ENCODE measurements at places on chromosomes 2 and 18. TPM values are rescaled to one million over a fixed set of nuclear protein-coding genes. Genes with fewer than 3 reads are reported as not detected.

DNA sequence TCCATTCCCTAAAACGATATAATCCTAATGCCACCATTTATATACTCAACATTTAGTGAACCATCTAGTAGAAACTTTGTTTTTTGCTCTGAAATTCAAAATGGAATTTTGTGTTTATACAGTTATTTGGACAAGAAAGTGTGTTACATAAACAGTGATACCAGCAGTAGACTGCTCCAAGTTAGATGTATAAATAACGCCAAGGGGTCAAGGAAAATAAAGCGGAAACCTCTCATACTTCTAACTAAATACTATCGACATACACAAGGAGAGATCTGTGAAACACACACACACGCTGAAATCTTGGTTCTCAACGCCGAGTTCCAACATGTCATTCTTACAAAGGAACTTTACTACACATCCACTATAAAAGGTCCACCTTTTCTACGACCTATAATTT lies 1.2 kb downstream of the TXNL1 start:
- H3K27ac ChIP-seq: peak overlapping the region; percentile 91
- H3K4me1 ChIP-seq: peaks cover 3% of the 10 kb centered on the region
- DNase-seq: peak; percentile 27
- no peaks in the 10 kb centered on the region for H3K36me3 ChIP-seq
- no peaks in the 10 kb centered on the region for H3K27me3 ChIP-seq
- H3K4me3 ChIP-seq: peak overlapping the region; percentile 94

The HOXD3 gene
- not detected for total RNA-seq

DNA sequence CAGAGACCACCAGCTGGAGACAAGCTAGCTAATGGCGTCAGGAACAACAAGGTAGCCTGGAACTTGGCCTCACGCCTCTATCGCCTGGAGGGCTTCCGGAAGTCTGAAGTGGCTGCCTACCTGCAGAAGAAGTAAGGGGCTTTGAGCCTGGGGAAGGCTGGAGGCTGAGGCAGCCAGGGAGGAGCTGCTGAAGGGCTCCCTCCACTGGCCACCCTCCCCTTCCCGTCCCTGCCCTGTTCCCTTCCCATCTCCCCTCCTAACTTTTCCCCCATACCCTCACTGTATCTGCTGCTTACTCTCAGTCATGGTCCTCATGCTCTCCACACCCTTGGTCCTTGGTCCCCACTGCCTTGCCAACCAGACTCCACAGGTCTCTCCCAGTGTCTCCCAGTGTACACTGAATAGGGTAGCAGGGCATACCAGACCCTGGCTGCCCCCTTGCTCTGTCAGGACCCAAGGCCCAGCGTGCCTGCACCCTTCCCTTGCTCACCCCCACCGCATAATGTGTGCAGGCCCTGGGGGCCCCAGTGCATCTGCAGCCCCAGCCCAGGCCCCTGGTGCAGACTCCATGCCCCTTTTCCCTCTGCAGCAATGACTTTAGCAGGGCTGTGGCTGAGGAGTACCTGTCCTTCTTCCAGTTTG lies 18.8 kb downstream of the PSD4 start:
- no peak for DNase-seq
- peaks cover 25% of the 10 kb centered on the region for H3K27me3 ChIP-seq
- H3K36me3 ChIP-seq: no peaks in the 10 kb centered on the region
- no peak overlapping the region for H3K27ac ChIP-seq
- H3K4me3 ChIP-seq: no peak overlapping the region

GRCh38 chr2:104741860-104742259 lies 112.1 kb upstream of the POU3F3 start:
- no peaks in the 10 kb centered on the region for H3K4me1 ChIP-seq
- no peak for DNase-seq
- no peak overlapping the region for H3K4me3 ChIP-seq
- H3K27me3 ChIP-seq: no peaks in the 10 kb centered on the region
- H3K27ac ChIP-seq: no peak overlapping the region

GRCh38 chr2:231642631-231643494 lies 50.2 kb downstream of the TEX44 start:
- DNase-seq: peak; percentile 94
- H3K36me3 ChIP-seq: no peaks in the 10 kb centered on the region
- H3K27me3 ChIP-seq: no peaks in the 10 kb centered on the region

GRCh38 chr2:131005216-131005935 lies 87.9 kb downstream of the FAM168B start:
- H3K4me3 ChIP-seq: no peak overlapping the region
- no peak for DNase-seq
- no peaks in the 10 kb centered on the region for H3K36me3 ChIP-seq
- H3K4me1 ChIP-seq: no peaks in the 10 kb centered on the region

DNA sequence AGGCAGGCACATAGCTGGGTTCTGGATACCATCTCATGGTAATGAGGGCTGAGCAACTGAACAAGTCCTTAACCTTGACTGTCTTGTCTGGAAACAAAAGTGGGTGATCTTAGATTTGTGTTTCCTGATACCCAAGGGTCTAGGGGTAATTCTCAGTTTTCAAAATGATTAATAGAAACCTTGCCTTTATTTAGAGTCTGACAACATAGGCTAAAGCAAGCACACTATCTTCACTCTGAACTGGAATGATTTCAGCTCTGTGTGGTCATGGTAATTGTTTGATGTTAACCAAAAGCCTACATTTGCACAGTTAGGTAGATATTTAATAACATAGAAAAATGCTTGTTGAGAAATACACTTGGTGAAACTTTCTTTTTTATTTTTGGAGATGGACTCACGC lies 6.8 kb upstream of the LAMA3 start:
- no peak overlapping the region for H3K27ac ChIP-seq
- DNase-seq: no peak
- H3K4me1 ChIP-seq: no peaks in the 10 kb centered on the region
- H3K36me3 ChIP-seq: no peaks in the 10 kb centered on the region
- no peak overlapping the region for H3K4me3 ChIP-seq

DNA sequence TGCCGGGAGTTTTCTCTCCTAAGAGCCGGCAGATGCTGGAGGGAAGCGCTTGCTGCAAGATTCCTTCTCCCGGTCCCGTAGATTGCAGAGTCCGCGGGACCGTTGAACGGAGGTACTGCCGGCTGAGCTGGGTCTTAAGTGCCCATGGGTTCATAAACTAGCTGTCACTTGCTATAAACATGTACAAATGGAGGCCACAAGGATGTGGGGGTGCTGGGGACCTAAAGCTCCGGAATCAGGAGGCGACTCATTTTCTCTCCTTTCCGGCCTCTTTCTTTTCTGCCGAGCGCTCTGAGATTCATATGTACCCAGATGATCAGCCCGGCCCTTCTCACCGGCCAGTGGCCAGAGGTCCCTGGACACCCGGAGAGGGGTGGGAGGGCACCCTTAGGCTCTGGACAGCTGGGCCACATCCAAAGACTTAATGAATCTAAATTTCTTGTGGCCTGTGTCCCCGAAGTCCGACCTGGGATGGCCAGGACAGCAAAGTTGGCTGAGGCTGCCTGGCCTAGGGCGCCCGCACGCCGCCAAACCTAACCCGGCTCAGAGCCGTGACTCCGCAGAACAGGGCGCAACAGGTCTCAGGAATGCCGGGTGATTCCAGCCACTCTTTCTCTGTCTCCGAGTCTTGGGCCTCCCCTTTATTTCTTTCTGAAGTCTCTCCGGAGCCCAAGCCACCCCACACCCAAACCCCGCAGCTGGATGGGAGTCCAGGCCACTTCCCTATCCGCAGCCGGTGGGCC lies 2.4 kb upstream of the PAX3 start:
- peaks cover 2% of the 10 kb centered on the region for H3K4me1 ChIP-seq
- no peak overlapping the region for H3K27ac ChIP-seq
- DNase-seq: no peak

DNA sequence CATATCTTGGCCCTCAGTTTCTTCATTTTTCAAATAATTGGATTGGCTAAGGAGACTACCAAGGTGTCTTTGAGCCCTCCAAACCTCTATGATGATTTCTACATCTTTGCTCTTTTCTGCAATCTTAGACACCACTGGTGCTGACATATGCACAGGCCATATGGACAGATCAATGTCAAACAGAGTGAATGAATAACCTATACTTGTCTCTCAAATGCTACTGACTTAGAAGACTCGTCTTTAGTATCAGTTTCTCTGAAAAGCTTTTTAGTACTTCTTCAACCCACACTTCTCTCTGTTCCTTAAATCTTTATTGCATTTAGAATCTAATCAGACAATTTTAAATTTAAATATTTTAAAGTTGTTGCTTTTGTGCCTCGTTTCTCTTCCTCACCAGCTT lies 258.2 kb downstream of the LTBP1 start:
- H3K27me3 ChIP-seq: no peaks in the 10 kb centered on the region
- no peak overlapping the region for H3K4me3 ChIP-seq
- peaks cover 18% of the 10 kb centered on the region for H3K36me3 ChIP-seq
- no peak overlapping the region for H3K27ac ChIP-seq
- peaks cover 16% of the 10 kb centered on the region for H3K4me1 ChIP-seq
- DNase-seq: no peak

Data from IMR-90 (cell line).